H7 (cell line): ENCODE measurements at places on chromosomes 6 and 20.
A peak's percentile ranks its signal among the peaks of the same experiment; 100 is the strongest.

DNA sequence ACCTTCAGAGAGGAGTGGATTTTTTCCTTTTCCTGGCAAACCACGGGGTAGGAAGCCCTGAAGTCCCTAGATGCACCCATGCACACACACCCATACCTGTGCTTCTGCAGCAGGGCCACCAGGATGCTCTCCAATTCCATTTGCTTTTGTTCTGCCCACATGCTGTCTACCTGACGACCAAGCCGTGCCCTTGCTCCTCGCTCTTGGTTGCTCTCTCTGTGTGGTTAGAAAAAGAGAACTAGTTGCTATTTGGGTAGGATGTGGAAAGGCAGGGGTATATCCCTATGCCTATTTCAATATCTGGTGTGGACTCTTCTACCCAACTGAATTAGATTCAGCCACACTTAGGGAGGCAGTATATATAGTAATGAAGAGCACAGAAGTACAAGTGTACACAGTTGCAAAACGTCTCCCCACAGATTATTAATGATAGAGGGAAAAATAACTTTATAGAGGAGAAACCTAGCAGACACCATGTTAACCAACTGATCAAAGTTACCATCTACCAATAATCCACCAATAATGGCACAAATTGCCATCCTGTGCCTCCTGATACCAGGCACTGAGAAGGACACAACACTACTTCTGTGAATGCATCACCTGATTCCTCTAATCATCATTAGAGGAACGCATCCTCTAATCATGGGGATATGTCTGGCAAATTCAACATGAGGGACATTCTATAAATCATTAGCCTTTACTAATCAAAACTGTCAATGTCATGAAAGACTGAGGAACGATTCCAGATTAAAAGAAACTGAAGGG, 7.3 kb downstream of the GHRH start:
- DNase-seq = no peak

- no peak for DNase-seq
Observed at GRCh38 chr6:52534363-52534762, 42.5 kb downstream of the TRAM2 start.

- DNase-seq = no peak
Observed at GRCh38 chr6:27829453-27830211, 82.6 kb downstream of the OR2B2 start.

GRCh38 chr6:76885861-76886301, 577.4 kb downstream of the HTR1B start:
- no peak for DNase-seq

DNA sequence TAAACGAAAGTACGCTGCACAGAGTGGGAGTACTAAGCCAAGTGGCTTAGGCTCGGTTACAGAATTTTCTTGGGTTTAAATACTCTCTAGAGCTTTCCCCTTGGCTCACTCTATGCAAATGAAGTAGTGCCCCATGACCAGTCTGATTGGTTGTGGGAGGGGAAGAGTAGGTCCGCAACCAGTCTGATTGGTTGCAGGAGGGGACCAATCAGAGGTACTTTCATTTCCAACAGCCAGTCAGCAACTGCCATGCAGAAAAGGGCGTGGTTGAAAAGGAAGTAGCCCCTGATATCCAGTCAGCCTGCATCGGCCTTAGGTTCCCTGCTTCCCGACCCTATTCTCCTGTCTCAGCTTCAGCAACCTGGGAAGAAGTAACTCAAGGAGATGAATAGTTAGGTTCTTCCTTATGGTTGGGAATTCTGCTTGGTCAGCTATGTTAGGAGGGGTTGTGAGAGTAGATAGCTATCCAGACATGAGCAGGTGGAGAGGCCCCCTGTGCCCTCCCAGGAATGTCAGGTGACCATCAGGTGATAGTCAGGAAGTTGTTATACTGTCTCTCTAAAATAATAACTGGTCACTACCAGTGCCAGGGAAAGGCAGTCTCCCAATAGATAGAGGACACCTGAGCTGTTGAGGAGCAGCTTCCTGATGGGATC, 57.4 kb downstream of the FARS2 start:
- no peak for DNase-seq

- peak; percentile 13 for DNase-seq
Observed at GRCh38 chr20:4637081-4637797, 84.5 kb upstream of the PRND start.

DNA sequence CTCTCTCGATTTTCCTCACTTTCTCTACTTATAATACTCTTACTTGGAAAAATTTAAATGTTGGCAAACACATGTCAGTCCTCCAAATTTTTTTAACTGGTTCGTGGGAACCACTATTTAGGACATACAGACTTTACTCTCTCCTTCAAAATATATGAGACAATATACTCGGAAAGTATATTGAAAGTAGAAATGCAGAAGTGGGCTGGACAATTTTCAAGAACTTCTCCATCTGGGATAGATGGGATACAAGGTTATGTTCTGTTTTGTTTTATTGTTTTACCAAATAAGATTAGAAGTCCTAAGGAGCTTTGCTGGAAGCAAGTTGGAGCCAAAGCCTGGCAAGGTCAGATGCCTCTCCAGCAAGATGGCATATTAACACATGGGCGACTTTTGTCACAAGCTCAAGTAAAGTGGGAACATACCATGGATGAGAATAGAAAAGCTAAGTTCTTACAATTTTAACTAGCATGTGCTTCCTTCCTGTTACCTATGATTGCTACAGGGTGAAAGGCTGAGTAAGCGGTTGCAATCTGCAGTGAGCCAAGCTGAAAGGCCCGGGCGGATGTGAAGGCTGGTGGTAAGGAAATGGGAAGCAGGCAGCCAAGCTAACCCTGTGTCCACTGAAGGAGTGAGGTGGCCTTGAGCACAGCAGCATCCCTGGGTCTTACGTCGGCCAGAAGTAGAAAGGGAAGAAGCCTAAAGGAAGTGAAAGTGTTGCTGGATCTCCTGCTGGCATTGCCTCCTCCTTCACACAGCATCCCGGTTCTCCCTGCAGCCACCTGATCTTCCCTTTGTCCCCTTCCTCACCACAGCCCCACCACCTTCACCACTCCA, 7.1 kb downstream of the MAP3K5 start:
- no peak for DNase-seq

DNA sequence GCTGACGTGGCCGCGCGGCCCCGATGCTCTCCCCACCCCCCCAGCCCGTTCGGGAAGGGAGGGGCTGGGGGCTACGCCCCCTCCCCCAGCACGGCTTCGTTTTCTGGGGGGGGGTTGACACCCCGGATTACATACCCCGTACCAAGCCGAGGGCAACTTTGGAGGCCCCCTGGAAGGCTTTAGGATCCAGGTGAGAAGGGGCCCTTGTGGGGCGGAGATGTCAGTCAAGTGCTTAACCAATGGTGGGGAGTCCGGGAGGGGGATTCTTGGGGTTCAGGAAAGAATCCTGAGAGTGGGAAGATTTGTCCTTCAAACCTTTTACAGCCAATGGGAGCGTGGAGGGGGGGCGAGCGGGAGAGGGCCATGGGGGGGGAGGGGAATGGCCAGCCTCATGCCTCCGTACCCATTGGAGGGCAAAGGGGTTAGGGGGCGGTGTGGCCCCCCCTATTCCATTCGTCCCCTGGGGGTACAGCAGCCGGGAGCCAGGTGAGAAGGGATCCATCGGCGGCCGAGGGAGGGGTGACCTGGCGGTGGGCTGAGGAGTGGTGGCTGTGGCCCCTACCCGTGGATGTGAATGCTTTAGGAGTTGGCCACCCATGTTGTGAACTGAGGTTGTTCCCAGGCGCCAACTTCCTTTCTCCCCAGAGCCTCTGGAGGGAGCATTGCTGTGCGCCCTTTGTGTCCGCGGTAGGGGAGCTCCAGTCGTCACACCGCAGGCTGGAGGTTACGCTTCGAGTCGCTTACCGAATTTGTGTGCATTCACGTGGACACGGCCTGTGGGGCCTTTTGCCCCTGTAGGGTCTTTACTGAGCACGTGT, 682 bp downstream of the BRD2 start:
- DNase-seq = peak; percentile 83
